ENCODE measurements at places on chromosomes 16 and 17.

DNA sequence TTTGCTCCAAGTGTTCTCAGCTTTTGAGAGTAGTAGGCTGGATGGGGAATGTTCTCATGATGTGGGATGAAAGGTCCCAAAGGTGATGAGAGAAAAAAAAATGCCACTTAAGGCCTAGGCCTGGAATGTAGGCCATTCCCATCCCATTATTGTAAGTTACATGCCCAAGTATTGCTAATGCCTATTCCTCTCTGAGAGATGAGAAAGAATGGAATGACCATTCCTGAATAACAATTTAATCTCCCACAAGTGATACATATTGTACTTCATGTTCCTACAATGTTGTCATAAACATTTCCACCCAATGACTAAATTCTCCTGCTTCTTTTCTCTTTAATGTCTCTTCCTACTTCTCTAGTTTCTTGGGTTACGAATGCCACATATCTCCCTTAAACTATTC, 102.8 kb upstream of the KCNJ16 start:
- no peak for DNase-seq

GRCh38 chr16:3481696-3482658, 13.3 kb downstream of the C16orf90 start:
- no peak for DNase-seq

GRCh38 chr17:63407741-63408330, 38.3 kb downstream of the CYB561 start:
- DNase-seq: no peak

DNA sequence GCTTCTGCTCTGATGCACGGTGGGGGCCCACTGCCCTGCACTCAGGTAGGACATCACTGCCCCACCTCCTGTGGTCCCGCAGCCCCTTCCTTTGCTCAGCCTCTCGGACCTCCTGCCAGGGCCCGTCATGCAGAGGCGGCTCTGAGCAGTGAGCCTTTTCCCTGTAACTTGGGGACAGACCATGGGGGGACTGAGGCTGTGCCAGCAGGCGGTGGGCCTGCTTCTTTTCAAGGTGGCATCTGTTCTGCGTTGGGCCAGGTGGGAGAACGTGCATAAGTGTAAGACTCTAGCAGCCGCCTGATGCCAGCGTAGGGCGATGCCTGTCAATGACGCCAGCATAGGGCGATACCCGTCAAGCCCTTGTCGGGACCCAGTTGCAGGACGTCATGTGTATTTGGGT, 40.3 kb upstream of the ZNF469 start:
- DNase-seq: no peak

DNA sequence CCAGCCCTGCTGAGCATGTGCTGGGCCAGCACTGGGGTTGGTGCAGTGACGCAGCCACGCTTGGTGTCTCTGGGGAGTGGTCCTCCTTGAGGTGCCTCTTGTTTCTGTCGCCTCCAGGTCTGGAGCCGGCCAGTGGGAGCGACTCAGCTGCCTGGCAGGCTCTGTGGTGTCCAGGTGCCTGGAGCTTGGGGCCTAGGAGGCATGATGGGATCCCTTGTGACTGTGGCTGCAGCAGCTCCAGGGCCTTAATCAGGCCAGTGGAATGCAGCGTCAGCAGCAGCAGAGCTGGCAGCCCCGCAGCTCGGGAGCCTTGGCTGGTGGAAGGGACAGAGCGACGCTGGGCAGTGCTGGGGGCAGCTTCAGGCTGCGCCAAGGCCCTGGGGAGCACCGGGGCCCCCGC, 74.7 kb upstream of the CIBAR2 start:
- no peak for DNase-seq

- no peak for DNase-seq
These were observed 8.8 kb downstream of the FAM171A2 start for GRCh38 chr17:44354582-44355561.

GRCh38 chr16:53057658-53058057, 2.9 kb downstream of the CHD9 start:
- DNase-seq: no peak

- DNase-seq: peak; percentile 64
These were observed 132.4 kb upstream of the CHMP6 start for GRCh38 chr17:80859002-80859941.

DNA sequence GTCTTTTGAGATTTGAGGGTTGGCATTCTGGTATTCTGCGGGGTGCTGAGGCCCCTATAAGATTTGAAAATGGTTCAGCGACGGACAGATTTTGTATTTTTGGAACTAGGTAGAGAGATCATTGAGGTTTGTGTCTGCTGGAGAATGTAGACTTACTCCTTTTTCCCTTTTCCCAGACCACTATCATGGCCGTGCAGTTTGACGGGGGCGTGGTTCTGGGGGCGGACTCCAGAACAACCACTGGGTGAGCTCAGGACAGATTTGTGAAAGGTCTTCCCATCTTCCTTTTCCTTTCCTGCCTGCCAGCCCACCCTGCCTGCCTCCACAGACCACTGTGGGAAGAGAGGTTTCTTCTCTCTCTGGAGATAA, 572 bp downstream of the PSMB6 start:
- no peak for DNase-seq

DNA sequence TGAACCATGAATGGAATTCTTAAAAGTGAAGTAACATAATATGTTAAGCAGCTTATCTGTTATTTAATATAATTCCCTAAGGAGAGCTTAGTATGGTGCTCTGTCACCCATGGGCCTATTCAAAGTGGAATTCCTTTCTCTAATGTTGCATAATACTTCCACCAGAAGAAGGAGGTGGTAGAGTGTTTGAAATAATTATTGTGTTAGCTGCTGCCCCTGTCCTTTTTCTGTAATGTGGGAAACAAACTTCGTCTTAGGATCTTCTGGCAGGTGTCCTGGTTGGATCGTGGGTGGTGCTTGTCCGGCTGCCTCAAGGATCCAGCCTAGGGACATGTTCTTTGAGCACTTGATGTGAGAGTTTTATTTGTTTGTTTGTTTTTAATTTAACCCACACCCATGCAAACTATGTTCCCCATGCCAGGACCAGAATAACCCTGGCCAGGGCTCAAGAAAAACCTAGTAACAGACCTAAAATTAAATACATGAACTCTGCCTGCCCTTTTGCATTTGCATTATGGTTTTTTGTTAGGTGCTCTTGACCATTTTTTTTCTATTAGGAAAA, 46.1 kb downstream of the ZNRF1 start:
- DNase-seq: no peak

DNA sequence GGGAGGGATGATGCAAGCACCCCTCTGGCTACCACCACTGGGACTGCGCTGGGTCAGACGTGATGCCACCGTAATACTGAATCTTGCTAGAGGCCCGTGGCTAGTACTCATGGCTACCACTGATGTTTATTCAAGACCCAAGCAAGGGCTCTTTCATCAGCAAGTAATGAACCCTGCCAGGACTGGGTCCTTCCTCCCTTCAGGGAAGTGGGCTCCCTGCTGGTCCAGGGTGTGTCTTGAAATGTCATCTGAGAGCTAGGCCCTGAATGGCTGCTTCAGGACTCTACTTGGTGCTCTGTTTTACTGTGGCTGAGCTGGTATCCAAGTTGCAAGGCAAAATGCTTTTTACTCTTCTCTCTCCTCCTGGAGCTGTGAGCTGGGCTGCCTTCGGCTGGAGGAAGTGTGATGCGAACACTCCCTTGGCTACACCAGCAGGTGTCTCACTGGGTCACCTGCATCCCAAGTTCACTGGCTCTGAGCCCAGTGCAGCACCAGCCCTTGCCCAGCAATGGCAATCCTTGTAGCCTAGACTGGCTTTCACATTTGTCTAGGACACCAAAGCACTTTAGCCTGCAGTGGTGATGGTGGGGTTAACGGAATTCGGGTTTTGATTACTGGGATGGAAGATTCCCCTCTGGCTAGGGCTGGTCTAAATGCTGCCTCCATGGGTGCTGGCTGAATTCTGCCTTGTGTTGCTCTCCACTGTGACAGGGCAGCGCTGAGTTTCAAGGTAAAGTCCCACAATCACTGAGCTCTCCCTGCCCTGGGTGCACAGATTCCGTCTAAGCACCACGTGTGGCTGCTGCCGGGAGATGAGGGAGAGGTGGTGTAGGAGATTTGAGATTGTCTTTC, 98.6 kb downstream of the USP22 start:
- no peak for DNase-seq

DNA sequence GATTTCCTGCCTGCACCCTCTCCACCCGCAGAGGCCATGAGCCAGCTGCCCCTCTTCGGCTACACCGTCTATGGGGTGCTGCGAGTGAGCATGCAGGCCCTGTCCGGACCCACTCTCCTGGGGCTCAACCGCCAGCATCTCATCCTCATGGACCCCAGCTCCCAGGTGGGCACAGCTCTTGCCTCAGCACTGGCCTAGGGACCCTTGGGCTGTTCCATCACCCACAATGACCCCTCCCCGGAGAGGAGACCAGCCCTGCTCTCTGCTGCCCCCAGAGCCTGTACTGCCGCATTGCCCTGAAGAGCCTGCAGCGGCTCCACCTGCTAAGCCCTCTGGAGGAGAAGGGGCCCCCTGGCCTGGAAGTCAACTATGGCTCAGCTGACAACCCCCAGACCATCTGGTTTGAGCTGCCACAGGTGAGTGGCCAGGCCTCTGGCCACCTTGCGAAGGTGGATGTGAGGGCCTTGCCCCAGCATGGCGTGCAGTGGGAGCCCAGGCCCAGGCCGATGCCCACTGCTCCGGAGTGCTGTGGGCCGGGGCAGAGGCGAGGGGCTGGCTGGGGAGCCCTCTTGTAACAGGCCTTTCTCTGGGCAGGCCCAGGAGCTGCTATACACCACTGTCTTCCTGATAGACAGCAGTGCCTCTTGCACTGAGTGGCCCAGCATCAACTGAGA, 7.3 kb upstream of the SMIM5 start:
- DNase-seq: no peak

DNA sequence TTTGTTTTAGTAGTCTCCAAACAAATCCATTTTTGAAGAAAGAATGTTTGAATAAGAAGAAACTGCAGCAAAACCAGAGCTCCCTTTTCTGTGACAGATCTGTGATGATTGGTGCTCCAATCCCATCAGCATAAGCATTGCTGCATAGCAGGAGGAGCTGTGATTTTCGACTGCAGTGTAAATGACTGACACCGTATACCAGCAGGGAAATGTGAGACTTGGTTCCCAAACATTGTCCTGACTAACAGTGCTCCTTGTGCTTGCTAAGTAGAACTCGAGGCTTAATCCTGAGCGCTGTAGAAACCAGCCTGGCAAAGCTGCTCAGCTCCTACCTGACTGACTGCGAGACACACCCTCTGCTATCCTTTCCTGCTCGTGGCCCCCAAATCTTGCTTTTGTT, 57.2 kb downstream of the NUP93 start:
- DNase-seq: no peak

- DNase-seq: no peak
These were observed 1.6 kb downstream of the LASP1 start for GRCh38 chr17:38871247-38872015.

DNA sequence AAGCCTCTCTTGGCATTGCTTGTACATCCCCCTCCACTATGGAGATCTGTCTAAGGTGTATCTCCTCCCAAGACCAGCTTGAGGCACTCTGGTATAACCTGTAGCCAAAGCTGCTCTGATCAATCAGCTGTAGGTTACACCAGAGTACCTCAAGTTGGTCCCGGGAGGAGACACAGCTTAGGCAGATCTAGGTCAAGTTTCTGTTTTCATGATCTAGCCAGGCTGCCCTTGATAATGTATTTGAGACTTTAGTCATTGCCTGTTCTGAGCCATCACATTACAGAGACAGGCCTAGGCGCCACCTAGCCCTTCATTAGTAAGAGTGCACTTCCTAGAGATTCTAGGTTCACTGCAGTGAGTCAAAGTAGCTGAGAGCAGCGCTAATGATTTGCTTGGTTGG, 31.4 kb downstream of the ASGR1 start:
- no peak for DNase-seq

DNA sequence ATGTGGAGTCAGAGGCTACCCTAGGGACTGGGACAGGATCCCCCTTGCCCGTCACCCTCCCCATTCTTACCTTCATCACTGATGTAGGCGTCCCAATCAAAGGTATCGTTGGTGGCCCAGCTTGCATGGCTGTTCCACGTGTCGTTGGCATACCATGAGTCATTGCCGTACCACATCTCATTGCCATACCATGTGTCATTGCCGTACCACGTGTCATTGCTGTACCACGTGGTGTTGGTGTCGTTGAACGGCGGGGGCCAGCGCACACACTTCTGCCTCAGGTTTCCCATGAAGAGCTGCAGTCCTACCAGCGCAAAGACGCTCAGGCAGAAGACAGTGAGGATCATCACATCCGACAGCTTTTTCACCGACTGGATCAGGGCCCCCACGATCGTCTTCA, 4.8 kb downstream of the SCN4A start:
- no peak for DNase-seq

Data from HS-27A (cell line).